ENCODE measurements at places on chromosomes 2 and 18.

DNA sequence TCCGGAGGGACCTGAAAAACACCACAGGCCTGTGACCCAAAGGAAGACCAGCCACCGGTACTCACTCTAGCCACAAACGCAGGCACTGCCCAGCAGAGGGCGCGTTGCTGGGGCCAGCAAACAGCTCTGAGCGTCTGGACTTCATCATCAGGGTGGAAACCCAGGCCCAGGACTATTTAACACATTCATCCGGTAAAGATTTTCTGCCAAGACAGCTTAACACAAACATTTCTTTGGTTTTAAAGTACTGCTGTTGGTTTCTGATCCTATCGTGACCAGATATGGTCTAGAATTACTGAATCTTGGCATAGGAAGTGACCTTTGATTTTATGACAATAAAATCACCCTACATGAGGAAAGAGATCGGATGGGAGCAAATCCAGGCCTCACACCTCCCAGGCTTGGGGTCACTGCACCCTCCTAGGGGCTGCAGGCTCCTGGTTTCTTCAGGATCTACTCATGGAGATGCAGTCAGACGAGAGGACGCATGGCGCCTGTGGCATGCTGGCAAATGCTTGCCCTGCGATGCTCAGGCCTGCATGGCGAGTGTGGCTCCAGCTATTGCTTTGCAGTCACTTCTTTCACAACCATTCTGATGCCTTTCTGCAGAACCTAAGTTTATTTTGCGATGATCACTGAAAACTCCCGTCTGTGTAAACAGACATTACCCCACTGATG lies 130.4 kb downstream of the COL4A4 start:
- DNase-seq = no peak

- DNase-seq = no peak
Observed at GRCh38 chr18:47323158-47323557, 71.7 kb upstream of the SKOR2 start.

DNA sequence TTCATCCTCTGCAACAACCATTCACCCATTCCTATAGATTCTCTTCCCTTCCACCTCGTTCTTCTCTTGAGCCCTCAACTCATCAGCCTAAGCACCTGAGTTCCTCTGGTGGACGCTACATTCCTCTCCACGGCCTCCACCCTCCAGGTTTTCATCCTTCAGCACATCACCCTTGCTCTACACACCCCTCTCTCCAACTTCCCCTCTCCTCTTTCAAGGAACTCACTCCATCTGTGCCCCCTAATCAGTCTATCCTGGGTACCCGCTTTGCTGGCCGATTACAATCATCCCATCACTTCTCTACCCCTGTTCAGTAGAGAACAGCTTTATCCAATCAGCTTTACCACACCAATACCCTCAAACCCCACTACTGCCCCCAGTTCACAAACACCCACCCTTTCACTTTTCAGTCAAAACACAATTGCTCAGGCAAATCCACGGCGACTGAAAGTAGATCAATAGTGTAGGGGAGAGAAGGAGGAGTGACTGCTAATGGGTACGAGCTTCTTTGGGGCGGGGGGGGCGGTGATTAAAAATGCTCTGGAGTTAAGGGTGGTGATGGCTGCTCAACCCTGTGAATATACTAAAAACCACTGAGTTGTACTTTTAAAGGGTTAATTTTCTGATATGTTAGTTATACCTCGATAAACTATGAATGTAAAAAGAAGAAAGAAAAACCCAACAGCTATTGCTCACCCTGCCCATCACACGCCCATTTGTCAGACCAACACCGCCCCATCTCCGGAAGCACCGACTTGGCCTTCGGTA lies 857 bp downstream of the DYM start:
- no peak for DNase-seq

DNA sequence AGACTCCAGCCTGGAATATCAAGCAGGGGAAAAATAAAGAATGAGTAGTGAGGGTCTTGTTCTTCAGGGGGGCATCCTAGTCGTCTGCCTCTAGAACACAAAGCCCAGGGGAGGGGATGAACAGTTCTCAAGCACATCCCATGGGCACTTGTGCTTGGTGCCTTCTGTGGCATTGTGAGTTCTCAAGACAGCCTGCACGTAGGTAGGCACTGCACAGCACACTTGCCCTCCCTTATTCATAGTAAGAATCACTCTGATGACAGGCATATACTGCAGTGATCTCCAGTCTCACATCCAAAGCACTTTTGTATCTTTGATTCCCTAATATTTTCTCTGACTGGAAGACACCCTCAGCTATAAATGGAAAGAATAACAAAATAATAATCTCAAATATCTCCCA lies 104.7 kb upstream of the CNGA3 start:
- DNase-seq = no peak

GRCh38 chr2:26630669-26631360 lies 10.4 kb downstream of the CIB4 start:
- no peak for DNase-seq

- DNase-seq = no peak
Observed at GRCh38 chr18:44626807-44627206, 53.9 kb upstream of the SETBP1 start.

GRCh38 chr18:75201282-75202270 lies 7.4 kb downstream of the PTGR3 start:
- no peak for DNase-seq

DNA sequence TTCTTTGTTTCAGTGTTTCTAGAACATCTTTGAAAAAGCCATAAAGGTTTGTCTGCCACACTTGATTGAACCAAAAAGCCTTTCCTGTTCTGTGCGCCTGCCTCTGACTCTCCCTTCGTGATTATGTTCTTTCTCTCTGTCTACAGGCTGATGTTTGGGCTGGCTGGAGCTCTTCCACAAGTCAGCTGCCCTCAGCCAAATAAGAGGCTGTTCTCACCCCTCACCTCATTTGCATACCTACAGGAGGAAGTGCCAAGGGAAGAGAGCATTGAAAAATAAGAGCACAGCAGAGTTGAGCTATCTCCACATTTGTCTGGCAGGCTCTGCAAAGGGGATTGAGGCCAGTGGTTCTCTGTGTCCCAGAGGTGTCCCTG lies 15.8 kb downstream of the INPP5D start:
- no peak for DNase-seq

- no peak for DNase-seq
Observed at GRCh38 chr2:236601316-236602202, 31.9 kb downstream of the ACKR3 start.

- DNase-seq = no peak
Observed at GRCh38 chr2:12727641-12728040, 10.9 kb downstream of the TRIB2 start.

- no peak for DNase-seq
Observed at GRCh38 chr2:197191940-197192322, 118.6 kb downstream of the ANKRD44 start.

DNA sequence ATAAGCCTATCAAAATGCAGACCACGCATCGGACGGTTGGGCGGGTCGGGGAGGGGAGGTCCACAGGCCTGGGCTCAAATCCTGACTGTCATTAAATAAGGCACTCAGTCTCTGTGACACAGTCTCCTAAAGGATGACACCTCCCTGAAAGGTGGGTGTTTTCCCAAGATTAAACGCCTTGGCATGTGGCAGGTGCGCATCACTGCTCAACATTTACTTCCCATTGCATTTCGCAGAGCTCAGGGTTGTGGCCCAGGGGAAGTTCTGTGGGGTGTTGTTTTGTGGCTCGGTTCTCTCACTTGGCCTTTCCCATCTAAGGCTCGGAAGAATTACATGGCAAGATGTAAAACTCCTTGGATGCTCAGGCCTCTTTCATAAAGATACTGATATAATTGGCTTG lies 107.4 kb downstream of the NCK2 start:
- DNase-seq = no peak

DNA sequence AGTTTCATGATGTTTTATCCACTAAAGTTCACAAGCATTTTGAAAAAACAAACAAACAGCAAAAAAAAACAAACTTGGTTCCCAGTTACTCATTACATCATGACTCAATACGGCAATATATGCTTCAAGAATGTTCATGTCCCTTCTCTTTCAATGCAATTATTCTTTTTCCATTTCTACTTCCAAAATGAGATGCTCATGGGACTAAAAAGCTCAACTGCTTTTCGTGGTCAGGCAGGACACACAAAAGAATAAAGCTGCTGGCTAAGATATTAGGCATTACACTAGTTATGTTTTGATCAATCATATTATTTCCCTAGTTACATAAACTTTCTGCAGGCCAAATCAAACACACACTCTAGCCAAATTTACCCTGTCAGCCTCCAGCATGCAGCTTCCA lies 301.3 kb downstream of the EPHA4 start:
- DNase-seq = no peak

DNA sequence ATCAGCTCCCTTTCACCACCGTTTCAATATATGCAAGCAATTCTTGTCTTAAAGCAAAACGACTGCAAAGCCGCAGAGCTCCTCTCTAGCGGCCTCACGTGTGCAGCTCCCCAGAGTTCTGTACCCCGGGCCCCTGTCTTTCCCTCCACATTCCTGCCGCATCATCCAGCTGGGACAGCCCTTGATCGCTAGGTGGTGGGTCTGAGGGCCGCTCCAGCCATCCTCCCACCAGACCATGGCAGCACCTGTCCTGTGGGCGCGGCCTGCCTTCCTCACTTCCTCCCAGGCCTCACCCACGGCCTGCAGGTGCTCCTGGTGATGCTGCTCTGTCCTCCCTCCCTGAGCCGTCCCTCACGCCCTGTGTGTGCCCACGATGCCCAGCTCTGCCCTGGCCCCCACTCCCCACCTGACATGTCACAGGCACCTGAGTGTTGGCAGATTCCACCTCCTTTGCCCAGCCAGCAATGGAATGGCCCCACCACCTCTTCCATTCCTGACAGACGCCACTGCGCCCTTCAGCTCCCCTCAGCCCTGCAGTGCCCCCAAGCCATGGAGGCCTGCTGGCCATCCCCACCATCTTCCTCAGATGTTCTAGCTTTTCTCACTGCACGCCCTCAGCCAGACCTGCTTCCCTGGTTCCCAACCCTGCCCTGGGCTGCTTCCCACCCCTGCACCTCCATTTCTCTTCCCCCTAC lies 15.3 kb upstream of the ALLC start:
- DNase-seq = no peak

DNA sequence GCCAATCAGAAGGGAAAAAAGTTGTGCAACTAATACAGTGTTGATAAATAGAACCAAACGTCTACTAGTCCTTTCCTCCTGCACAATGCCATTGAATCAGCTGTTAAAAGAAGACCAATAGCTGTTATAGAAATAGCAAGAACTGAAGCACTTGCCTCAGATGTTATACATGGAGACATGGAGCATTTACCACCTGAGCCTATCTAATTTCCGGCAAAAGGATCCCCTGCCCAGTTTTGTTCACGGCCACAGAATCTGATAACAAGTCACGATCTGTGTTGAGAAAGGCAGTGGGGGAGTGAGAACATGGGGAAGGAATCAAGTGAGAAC lies 285.4 kb downstream of the ZEB2 start:
- DNase-seq = no peak

DNA sequence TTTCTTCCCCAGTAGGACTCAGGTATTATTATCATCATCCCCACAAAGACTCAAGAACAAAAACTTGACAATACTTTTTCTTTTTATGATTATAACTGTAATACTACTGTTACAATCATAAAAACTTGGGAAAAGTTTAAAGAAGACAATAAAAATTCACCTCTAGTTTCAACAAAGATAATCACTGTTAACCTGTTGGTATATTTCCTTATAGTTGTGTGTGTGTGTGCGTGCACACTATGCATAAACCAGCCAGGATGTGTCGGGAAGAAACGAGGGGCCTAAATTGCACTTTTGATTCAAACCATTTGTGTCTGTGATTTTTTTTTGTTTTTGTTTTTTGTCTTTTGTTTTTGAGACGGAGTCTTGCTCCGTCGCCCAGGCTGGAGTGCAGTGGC lies 233.0 kb downstream of the TPGS2 start:
- no peak for DNase-seq

- no peak for DNase-seq
Observed at GRCh38 chr2:37211939-37212338, 15.6 kb downstream of the CEBPZOS start.

DNA sequence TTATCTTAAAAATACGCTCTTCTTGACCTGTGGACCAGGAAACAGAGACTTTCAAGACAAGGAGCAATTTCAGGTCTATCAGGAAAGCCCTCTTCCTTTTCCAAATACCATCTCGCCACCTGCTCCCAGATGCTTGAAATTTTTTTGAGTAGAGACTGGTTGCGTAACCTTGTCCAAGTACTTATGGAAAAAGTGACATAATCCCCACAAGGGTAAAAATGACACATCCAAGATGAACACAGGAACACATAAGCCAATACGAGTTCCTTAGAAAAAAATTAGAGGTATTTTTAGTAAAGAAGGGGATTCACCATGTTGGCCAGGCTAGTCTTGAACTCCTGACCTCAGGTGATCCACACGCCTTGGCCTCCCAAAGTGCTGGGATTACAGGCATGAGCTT lies 1.8 kb downstream of the SERPINB13 start:
- DNase-seq = no peak

GRCh38 chr18:53115876-53116585 lies 776.0 kb downstream of the DCC start:
- no peak for DNase-seq

GRCh38 chr2:72414137-72414760 lies 266.6 kb upstream of the CYP26B1 start:
- DNase-seq = no peak

DNA sequence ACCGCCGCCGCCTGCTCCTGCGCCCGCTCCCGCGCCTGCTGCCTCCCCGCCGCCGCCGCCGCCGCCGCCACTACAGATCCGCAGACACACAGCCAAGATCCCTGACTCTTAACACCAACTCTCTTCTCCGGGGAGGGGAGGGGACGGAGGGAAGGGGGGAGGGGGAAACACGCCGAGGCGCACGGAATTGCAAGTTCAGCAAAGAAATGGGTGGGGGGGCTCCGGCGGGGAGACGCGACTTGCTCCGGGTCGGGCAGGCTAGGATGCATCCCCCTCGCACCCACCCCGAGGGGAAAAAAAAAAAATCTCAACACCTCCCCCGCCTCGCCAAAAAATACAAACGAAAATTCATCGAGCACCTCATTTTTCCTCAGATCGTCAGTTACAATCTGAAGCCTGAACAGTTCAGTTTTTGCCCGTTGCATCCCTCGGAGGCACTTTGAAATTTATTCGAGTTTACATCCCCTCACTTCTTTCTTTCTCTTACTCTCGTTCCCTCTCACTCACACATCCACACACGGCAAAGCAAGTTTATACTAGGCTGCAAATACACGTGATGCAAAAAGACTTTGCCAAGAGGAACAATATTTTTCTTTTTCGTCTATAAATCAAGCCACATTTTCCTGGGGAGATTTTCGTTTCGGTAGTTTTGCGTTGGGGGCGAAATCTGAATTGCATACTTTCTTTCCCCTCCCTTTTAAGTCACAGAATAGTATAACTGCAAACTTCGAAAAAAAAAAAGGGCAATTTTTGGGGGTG lies at the start of gene TCF4:
Gene TCF4, minus strand, starts transcription at position 82 of the 759 bp plus-strand sequence. CDS start 1,076 bp downstream, outside the sequence.
- peak; percentile 17 for DNase-seq

- DNase-seq = no peak
Observed at GRCh38 chr2:207937823-207938222, 87.5 kb downstream of the PLEKHM3 start.

- DNase-seq = no peak
Observed at GRCh38 chr2:191321861-191322662, 76.9 kb downstream of the MYO1B start.

DNA sequence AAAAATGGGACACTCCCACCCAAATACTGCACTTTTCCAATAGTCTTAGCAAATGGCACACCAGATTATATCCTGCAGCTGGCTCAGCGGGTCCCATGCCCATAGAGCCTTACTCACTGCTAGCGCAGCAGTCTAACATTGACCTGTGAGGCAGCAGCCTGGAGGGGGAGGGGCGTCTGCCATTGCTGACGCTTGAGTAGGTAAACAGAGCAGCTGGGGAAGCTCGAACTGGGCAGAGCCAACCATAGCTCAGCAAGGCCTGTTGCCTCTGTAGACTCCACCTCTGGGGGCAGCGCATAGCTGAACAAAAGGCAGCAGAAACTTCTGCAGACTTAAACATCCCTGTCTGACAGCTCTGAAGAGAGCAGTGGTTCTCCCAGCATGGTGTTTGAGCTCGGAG lies 110.4 kb downstream of the CTIF start:
- no peak for DNase-seq
